ENCODE measurements at places on chromosomes 7 and 10. TPM values are rescaled to one million over a fixed set of nuclear protein-coding genes. Genes with fewer than 3 reads are reported as not detected.

The SFTPA1 gene
- not detected for total RNA-seq

The CCL24 gene
- not detected for total RNA-seq

The FAM131B gene
- 0.56 TPM for total RNA-seq

The LRRC18 gene
- total RNA-seq: not detected

The MMS19 gene
- 126 TPM for total RNA-seq

The NEUROD6 gene
- not detected for total RNA-seq

The TFR2 gene
- 0.71 TPM for total RNA-seq

The PROSER2 gene
- total RNA-seq: 64.8 TPM

The NEUROG3 gene
- not detected for total RNA-seq

The GNAT3 gene
- not detected for total RNA-seq

The ZNF467 gene
- 4.6 TPM for total RNA-seq

The SPDYE16 gene
- total RNA-seq: 0.05 TPM

The CALHM3 gene
- not detected for total RNA-seq

The OR2F1 gene
- not detected for total RNA-seq

The INHBA gene
- total RNA-seq: 3.8 TPM

The ARMH3 gene
- total RNA-seq: 9.1 TPM

The C10orf67 gene
- total RNA-seq: 0.28 TPM

The HOXA9 gene
- not detected for total RNA-seq

The ITPRID1 gene
- not detected for total RNA-seq

The CTNNA3 gene
- total RNA-seq: not detected

The DRGX gene
- total RNA-seq: not detected

The MKX gene
- 0.05 TPM for total RNA-seq

The CALML3 gene
- total RNA-seq: 7.7 TPM

The UPK3BL2 gene
- 157 TPM for total RNA-seq

The ADRB1 gene
- total RNA-seq: 0.28 TPM

The LRIT1 gene
- not detected for total RNA-seq

The TCF7L2 gene
- 4.7 TPM for total RNA-seq

The TSPAN33 gene
- 6.2 TPM for total RNA-seq

The SMO gene
- 17.9 TPM for total RNA-seq

The BHLHA15 gene
- total RNA-seq: 0.78 TPM

The HPSE2 gene
- total RNA-seq: not detected

The MYH16 gene
- 1.2 TPM for total RNA-seq

The GARIN1A gene
- total RNA-seq: 0.21 TPM

The TEX36 gene
- not detected for total RNA-seq

The PDK4 gene
- total RNA-seq: 0.85 TPM

The DNAJC1 gene
- 39.2 TPM for total RNA-seq

The ZC3HAV1L gene
- 13.1 TPM for total RNA-seq

The PRPS1L1 gene
- not detected for total RNA-seq

The ATAD1 gene
- total RNA-seq: 38.6 TPM

The LRRN3 gene
- total RNA-seq: 0.07 TPM

The CCDC172 gene
- total RNA-seq: not detected

The ADD3 gene
- total RNA-seq: 30.5 TPM

The PTCD1 gene
- total RNA-seq: 7.5 TPM

The DLX5 gene
- total RNA-seq: 0.28 TPM

The MSMB gene
- 0.84 TPM for total RNA-seq

The NUP42 gene
- total RNA-seq: 18.1 TPM

The CLCN1 gene
- 0.21 TPM for total RNA-seq

The HMX2 gene
- total RNA-seq: not detected

The MORN4 gene
- total RNA-seq: 6.6 TPM
